Trophoblast cell (in vitro differentiated cells and primary cell): ENCODE measurements at places on chromosomes 11 and 22.

- DNase-seq, result no peak
Measured at GRCh38 chr22:31923136-31923535, 21.2 kb upstream of the YWHAH start.

- DNase-seq, result no peak
Measured at GRCh38 chr22:22938672-22939587, 51.3 kb downstream of the IGLL5 start.

DNA sequence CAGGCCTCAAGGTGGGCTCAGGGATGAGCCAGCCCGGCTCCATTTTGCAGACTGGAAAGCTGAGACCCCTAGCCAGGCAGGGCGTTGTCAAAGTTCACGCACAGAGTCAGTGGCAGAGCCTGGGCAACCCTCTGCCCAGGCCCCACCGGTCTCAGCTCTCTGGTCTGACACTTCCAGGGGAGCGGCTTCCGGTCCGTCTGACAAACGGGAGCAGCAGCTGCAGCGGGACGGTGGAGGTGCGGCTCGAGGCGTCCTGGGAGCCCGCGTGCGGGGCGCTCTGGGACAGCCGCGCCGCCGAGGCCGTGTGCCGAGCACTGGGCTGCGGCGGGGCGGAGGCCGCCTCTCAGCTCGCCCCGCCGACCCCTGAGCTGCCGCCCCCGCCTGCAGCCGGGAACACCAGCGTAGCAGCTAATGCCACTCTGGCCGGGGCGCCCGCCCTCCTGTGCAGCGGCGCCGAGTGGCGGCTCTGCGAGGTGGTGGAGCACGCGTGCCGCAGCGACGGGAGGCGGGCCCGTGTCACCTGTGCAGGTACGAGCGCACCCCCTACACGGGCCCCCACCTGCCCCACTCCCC is 36.0 kb downstream of the CD6 start:
- peak; percentile 36 for DNase-seq

DNA sequence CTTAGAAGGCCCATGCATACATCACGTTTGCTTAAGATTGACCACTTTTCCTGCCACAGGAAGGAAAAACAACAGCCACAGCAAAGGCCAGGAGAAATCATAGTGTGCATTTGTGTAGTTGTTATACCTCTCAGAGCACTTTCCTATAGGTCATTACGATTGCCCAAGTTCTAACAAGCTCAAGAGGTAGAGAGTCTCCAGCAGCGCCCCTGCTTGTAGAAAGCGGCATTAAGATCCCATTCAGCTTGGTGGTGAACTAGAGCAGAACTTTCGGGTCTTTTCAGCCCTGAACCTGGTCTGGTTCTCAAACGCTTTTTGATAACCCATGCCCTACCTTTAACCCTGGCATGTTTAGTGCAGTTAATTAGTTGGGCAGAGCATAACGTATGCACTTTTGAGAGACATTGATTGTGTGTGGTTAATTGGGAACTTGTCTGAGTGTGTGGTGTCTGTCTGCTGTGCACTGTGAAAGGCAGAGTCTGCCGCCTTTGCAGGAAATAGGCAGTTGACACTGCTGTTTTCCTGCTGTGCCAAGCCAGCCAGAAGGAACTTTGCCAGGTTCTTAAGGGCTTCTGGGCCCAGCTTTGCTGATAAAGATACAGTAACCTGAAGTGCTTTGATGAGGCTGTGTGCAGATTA is 109.9 kb upstream of the CLMP start:
- no peak for DNase-seq

GRCh38 chr22:38176170-38176741 is 5.4 kb downstream of the PLA2G6 start:
- DNase-seq, result peak; percentile 55

DNA sequence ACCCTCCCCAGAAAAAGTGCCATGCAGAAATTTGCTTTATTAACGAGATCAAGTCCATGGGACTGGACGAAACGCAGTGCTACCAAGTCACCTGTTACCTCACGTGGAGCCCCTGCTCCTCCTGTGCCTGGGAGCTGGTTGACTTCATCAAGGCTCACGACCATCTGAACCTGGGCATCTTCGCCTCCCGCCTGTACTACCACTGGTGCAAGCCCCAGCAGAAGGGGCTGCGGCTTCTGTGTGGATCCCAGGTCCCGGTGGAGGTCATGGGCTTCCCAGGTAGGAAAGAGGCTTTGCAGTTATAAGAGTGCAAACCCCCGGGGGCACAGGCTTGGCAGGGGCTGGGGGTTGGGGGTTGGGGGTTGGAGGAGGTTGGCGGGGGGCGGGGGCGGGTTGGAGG is 4.2 kb downstream of the APOBEC3H start:
- no peak for DNase-seq

- DNase-seq, result no peak
Measured at GRCh38 chr22:42639541-42640241, 710 bp downstream of the ATP5MGL start.

DNA sequence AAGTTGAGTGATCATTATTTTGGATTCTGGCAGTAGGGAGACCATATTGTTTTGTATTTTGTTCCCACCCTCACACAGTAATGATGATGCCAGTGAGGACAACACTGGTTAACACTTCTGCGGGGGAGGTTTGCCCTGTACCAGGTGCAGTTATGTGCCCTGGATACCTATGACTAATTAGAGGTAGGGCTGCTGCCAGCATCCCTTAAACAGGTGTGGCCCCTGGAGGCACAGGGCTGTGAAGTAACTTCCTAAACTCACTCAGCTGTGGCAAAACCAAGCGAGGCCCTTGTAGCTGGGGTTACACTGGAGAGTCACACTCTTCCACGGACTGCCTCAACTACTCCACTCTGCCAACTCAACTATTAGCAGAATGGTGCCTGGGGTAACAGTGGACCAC is 64.5 kb downstream of the MCM5 start:
- peak; percentile 11 for DNase-seq
